ENCODE measurements at places on chromosomes 3 and 15.

GRCh38 chr3:192237992-192238608 is 489.2 kb downstream of the FGF12 start:
- no peak for DNase-seq

- DNase-seq: no peak
These were observed 38.4 kb upstream of the THBS1 start for GRCh38 chr15:39542385-39543065.

DNA sequence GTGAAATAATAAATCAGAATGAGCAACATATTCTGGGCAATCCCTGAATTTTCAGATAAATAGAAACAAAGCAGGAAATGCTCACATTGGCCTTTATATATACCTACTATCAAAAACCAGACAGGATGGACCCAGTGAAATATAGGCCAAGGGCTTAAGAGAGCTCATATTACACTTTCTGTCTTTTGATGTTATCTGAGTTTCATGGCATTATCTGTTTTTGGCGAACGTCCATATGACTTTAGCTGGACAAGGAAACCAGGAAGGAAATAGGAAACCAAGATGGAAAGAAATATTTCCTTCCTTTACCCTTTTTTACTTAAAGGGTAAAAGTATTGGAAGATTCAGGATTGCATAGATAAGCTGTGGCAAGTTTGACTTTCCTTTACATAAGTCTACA is 274.8 kb downstream of the THSD4 start:
- DNase-seq: no peak

DNA sequence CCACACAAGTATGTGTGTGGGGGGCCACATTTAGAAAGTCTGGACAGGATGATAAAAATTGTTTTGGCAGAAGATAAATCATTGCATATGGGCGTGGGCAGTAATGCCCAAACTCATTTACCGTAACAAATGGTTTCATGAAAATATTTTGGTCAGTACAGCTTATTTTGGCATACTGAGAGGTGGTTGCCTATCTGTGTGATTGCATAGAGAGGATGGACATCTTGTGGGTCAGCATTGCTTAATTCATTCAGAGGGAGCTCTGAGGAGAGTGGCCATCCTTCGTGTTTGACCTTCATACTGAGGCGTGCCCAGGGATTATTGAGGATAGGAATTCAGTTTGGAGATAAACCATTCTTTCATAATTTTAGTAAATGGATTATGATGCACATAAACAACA is 162.5 kb downstream of the GAP43 start:
- no peak for DNase-seq

- no peak for DNase-seq
These were observed 15.2 kb upstream of the PLXND1 start for GRCh38 chr3:129621626-129622225.

DNA sequence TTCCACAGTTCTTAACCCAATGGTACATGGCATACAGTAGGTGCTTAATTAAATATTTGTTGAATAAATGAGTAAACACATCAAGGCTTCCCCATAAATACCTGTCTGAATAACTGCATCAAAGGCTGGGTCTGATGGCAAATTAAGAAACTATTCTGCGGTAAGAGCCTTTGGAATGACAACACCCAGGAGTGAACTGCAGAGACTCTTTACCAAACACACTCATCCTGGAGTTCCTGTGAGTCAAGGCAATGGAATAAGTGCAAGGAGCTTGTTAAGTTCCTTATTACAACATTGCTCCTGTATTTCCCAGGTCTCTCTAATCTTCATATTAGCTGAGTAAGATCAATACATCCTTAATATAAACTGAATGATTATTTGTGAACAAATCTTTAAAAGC is 119.9 kb upstream of the STT3B start:
- no peak for DNase-seq

- DNase-seq: no peak
These were observed 268.0 kb downstream of the ERC2 start for GRCh38 chr3:56200251-56200650.

DNA sequence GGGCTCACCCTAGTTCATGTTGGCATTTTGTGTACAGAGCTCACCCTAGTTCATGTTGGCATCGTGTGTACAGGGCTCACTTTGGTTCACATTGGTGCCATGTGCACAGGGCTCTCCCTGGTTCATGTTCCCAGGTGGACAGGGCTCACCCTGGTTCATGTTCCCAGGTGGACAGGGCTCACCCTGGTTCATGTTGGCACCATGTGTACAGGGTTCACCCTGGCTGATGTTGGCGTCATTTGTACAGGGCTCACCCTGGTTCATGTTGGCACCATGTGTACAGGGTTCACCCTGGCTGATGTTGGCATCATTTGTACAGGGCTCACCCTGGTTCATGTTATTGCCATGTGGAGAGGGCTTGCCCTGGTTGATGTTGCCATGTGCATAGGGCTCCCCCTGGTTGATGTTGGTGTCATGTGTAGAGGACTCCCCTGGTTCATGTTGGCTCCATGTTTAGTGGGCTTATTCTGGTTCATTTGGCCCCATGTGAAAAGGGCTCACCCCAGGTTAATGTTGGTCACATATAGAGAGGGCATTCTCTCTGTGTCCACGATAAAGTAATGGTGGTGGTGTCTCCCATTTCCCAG is 31.7 kb upstream of the NR2C2 start:
- no peak for DNase-seq

DNA sequence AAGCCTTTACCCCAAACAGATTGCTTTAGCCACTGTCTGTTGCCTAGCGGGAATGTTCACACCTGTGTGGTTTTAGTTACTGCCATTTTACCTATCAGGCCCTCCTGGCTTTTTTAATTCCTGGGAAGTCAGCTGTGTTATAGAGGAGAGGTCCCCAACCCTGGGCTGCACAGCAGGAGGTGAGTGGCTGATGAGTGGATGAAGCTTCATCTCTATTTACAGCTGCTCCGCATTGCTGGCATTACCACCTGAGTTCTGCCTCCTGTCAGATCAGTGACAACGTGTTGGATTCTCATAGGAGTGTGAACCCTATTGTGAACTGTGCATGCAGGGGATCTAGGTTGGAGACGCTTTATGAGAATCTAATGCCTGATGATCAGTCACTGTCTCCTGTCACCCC is 127.0 kb downstream of the MBNL1 start:
- DNase-seq: no peak

DNA sequence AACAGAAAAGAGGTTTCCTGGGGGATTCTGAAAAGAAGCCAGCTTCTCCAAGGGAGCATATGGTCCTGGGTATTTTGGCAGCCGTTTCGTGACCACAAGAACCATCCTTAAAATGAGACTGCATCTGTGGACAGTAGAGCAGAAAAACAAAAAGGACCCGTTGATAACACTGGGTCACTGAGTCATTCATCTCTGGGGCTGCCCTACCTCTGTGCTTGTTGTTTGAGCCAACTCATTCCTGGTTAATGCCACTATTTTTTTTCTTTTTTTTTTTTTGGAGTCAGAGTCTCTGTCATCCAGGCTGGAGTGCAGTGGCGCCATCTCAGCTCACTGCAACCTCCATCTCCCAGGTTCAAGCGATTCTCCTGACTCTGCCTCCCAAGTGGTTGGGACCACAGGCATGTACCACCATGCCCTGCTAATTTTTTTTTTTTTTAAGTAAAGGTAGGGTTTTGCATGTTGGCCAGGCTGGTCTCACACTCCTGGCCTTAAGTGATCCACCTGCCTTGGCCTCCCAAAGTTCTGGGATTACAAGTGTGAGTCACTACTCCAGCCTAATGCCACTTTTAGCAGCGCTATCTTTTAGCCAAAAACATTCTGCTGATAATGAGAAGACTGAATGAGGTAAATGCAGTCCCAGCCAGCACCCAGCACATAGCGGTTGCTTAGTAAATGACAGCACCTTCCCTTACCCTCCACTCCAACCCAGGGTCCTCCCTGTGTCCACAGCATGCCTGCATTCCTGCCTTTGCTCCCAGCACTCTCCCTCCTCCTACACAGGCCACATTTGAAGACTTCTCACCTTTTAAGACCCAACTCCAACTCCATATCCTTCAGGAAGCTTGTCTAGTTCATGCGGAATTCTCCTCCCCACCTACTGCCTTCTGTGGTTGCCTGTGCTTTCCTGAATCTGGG is 9.1 kb upstream of the ISL2 start:
- no peak for DNase-seq

DNA sequence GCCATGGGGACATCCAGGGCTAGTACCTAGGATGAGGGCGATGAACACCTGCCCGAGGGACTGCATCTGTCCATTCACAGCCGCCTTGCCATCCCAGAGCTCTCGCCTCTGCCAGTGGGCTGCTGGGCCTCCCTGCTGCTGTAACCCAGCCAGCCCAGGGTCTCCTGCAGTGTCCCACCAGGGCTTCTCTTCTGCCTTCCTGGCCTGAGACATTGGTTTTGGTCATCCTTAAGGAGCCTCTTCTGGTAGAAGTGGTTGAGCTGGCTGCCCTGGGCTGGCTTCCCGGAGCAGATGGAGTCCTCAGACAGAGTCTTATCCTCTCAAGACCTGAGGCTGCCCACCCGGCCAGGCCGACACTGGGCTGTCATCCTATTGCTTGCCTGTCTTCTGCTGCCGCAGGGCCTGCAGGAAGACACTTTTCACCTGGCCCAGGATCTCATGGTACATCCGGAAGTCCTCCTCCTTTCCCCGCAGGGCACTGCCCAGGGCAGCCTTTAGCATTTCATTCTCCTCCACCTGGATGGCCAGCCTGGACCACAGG is 6.1 kb upstream of the HHATL start:
- no peak for DNase-seq

DNA sequence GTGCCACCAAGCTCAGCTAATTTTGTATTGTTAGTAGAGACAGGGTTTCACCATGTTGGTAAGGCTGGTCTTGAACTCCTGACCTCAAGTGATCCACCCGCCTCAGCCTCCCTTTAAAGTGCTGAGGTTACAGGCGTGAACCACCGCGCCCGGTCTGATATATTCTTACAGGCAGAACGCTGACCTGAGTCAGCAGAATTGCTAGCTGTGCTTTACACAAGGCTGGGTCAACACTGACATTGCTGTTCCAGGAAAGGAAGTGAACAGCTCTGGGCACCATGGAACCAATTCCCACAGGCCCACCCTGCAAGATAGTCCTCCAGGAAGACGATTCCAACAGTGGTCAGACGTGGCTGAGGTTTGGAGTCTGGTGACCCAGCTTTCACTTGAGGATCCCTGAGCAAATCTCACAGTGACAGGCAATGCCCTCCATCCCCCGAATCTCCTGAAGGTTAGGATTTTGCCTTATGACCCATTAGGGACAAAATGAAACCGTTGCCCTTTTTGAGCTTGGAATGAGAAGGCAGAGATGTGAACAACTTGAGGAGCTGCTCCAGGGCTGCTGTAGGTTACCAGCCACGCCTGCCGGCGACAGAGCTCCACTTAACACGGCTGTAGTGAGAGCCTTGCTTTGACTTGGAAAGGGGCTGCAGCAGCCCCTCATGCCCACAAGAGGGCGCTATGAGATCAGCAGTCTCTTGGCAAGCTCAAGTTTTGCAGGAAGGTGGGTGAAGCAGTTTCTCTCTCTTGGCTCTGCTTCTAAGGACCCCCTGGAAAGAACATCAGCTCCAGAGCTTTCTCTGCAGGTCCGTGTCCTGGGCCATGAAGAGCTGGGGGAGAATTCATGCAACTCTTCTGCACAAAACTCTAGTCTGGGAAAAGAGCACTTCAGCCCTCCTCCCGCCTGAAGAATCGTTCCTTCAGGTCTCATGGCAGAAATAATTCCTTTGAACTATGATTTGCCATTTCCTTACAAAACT is 74.1 kb downstream of the SENP2 start:
- DNase-seq: peak; percentile 18

- no peak for DNase-seq
These were observed 12.7 kb downstream of the TKT start for GRCh38 chr3:53243165-53243564.

DNA sequence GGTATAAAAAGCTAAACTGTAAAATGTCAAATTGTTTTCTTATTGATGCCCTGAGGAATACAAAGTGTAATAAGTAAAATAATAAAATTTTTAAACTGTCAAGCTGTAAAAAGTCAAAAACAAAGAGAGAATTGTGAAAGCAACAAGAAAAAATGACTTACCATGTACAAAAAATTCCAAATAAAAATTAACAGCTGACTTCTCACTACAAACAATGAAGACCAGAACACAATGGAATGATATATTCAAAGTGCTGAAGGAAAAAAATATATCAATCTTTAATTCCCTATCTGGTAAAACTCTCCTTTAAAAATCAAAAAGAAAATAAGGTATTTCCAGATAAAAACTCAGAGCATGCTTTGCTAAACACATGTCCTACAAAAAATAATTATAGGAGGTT is 883.5 kb downstream of the IGSF11 start:
- DNase-seq: no peak

DNA sequence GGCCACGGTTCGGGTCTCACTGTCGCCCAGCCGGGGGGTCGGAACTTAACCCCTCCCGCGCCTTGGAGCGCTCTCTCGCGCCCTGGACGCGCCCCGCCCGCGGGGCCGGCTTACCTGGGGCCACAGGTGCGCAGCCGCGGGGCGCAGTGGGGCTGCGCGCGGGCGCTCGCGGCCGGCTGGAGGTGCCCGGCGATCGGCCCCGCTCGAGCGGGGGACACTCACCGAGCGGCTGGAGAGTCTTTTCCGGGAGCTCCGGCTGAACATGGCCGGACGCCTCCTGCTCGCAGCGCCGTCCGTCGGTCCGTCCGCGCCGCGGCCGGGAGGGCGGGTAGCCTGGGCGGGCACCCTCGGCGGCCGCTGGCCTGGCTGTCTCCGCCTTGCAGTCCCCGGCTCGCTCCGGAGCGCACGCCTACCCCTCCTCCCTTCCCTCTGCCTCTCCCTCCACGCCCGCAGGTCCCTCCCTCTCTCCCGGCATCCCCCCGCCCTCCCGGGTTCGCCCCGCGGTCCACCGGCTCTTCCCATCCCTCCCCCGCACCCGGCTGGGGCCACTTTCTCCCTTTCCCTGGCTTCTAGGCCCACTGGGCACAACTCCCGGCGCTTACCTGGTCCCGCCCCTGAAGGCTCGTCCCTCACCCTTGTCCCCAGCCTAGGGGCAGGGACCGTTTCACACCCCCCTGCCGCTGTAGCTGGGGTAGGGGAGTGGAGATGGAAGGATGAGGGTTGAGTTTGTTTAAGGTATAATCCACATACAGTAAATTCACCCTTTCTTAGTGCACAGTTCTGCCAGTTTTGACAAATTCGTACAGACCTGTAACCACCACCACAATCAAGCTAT is 220.1 kb upstream of the PRICKLE2 start:
- DNase-seq: no peak

- no peak for DNase-seq
These were observed 22.2 kb downstream of the TARS3 start for GRCh38 chr15:101702077-101702476.

GRCh38 chr3:14822134-14822533 is 3.4 kb downstream of the FGD5 start:
- DNase-seq: no peak

- peak; percentile 76 for DNase-seq
These were observed 194.2 kb downstream of the EBLN2 start for GRCh38 chr3:73255609-73256029.

DNA sequence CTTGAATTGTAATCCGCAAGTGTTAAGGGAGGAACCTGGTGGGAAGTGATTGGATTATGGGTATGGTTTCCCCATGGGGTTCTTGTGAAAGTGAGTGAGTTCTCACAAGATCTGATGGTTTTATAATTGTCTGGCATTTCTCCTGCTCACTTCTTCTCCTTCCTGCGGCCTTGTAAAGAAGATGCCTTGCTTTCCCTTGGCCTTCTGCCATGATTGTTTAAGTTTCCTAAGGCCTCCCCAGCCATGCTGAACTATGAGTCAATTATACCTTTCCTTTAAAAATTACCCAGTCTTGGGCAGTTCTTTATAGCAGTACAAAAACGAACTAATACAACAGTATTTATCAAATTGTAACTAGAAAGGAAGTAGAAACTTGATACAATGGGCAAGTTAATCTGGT is 31.9 kb downstream of the IFT57 start:
- DNase-seq: no peak

- DNase-seq: no peak
These were observed 790 bp downstream of the LAMP3 start for GRCh38 chr3:183161552-183162336.

Data from NCI-H187 treated with DMSO at 0.1 percent for 48 hours (cell line).